ENCODE measurements at places on chromosomes 7 and 10.

DNA sequence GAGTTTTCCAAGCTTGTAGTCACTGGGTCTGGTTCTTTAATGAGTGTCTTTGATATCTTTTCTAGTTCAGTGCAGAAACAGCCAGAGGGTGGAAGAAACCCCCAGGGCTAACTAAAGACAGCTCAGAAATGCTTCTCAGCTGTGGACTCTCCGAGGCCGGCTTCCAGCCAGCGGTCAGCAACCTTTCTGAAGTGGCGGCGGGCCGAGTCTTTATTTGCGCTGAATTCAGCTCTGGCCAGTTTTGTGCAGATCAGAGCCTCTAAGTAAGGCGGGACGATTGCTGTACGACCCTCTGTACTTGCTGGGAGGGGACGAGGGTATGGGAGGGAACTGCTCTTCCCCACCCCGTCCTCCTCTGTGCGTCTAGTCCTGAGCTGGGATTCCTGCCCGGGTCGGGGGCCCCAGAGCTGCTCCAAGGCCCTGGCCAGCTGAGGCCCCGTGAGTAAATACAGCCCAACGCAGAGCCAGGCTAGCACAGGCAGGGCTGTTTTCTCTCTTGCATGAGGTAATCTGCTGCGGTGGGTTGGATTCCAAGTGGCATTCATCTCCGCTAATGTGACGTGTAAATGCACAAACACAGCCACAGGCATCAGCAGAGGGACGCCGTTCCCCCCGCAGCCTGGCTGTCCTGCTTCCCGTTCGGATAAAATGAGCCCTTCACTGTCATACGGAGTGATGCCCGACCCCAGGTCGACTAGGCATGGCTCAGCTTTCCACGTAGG is 159.8 kb downstream of the PIP4K2A start:
- no peak for DNase-seq

GRCh38 chr7:107850643-107851042 is 40.3 kb upstream of the DLD start:
- no peak for DNase-seq

DNA sequence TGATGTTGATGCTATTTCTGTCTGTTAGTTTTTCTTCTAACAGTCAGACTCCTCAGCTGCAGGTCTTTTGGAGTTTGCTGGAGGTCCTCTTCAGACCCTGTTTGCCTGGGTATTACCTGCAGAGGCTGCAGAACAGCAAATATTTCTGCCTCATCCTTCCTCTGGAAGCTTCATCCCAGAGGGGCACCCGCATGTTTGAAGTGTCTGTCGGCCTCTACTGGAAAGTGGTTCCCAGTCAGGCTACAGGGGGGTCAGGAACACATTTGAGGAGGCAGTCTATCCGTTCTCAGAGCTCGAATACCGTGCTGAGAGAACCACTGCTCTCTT is 13.3 kb upstream of the CYP3A5 start:
- DNase-seq, result no peak

DNA sequence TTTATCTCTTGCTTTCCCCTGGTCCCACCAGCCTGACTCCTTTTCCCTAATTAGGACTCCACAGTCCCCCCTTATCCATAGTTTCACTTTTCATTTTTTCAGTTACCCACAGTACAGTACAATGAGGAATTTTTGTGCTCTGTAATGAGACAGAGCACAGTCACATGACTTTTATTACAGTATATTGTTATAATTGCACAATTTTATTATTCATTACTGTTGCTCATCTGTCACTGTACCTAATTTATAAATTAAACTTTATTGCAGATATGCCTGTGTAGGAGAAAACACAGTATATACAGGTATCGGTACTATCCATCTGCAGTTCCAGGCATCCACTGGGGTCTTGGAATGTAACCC is 125.4 kb downstream of the KCNMA1 start:
- no peak for DNase-seq

- no peak for DNase-seq
Observed at GRCh38 chr10:103262229-103262628, 14.7 kb upstream of the INA start.

DNA sequence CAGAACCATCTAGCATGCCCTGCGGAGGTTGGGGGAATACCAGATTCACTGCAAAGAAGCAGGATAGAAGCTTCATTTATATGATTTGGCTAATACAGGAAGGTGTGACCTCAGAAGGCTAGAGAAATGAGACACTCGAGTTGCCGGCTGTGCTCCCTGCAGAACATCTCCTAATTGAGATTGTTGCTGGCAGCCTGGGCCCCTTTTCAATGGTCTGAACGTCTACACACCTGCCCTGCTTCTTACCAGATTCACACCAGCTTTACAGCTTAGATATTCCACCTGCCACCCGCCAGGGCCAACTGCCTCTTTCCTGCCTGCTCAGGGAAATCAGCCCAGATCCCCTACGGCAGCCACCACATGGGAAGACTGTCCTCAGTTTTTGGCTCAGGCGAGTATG is 475.3 kb upstream of the AUTS2 start:
- DNase-seq, result no peak

GRCh38 chr10:128210215-128211063 is 84.2 kb upstream of the MKI67 start:
- no peak for DNase-seq

GRCh38 chr7:6530626-6531491 is 20.4 kb downstream of the GRID2IP start:
- no peak for DNase-seq

- peak; percentile 86 for DNase-seq
Observed at GRCh38 chr10:132606536-132607316, 69.1 kb downstream of the INPP5A start.

DNA sequence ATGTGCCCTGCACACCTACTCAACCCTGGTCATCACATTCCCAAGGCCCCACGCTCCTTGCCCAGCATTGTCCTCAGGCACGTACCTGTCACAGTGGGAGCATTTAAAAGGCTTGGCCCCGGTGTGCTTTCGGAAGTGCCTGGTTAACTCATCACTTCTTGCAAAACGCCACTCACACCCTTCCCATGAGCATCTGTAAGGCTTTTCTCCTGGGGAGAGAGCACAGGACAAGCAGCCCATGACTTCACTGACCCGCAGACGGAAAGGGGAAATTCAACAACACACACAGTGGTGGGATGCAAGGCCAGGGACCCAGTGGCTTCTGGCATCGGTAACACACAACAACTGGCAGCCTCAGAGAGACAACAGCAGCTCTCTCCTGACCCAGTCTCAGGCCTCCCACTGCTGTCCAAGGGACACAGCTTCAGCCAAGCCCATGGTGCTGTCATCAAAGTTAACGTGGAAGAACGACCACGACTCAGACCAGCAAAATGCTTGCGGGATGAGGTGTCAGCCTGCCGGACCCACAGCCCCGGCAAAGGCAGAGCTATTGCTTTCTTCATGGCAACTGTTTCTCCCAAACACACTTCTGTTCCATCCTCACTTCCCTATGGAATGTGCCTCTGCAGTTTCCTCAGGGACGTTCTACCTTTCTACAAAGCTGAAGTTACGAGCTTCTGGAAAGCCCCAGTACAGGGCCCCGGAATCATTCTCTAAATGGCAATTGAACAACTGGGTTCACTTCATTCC is 4.8 kb downstream of the KLF6 start:
- no peak for DNase-seq

Data from chondrocyte (in vitro differentiated cells).